ENCODE measurements at places on chromosomes 16 and 17. TPM values are rescaled to one million over a fixed set of nuclear protein-coding genes. Genes with fewer than 3 reads are reported as not detected.

Gene DDX42
- total RNA-seq: 124 TPM

Gene ST6GALNAC1
- not detected for total RNA-seq

Gene ITGAL
- total RNA-seq: 6.1 TPM

Gene MYLK3
- 3.0 TPM for total RNA-seq

Gene DRC7
- total RNA-seq: not detected

Gene NPIPA8
- 16.5 TPM for total RNA-seq

Gene NPIPB12
- 28.1 TPM for total RNA-seq

Gene FAM222B
- 3.6 TPM for total RNA-seq

Gene CHD9NB
- 3.6 TPM for total RNA-seq

Gene ZNF778
- total RNA-seq: 4.7 TPM

Gene CACNA1G
- 8.9 TPM for total RNA-seq

Gene MYO15B
- total RNA-seq: 117 TPM

Gene TOM1L1
- 24.9 TPM for total RNA-seq

Gene FBXW10
- total RNA-seq: 0.49 TPM

Gene NOD2
- 4.4 TPM for total RNA-seq

Gene ZFP3
- total RNA-seq: 3.1 TPM

Gene EXOSC6
- 23.7 TPM for total RNA-seq

Gene GPR139
- not detected for total RNA-seq

Gene ZNF385C
- total RNA-seq: 1.3 TPM

Gene KRT12
- total RNA-seq: 0.10 TPM

Gene CDH3
- total RNA-seq: 41.4 TPM

Gene SALL1
- total RNA-seq: not detected

Gene ABCA8
- 119 TPM for total RNA-seq

Gene C16orf89
- total RNA-seq: 2.0 TPM

Gene TP53TG3
- total RNA-seq: not detected

Gene ZNF469
- 4.6 TPM for total RNA-seq

Gene MLYCD
- 3.1 TPM for total RNA-seq

Gene HIGD1B
- 1.2 TPM for total RNA-seq

Gene PYY
- not detected for total RNA-seq

Gene WDR81
- total RNA-seq: 10.6 TPM

Gene TBC1D3C
- total RNA-seq: not detected

Gene NPIPB13
- total RNA-seq: 1.6 TPM

Gene PIRT
- 0.20 TPM for total RNA-seq

Gene CCL3
- total RNA-seq: 7.9 TPM

Gene NSMCE1
- total RNA-seq: 33.7 TPM

Gene OR3A3
- total RNA-seq: not detected

Gene LITAFD
- total RNA-seq: not detected

Gene CBX2
- 5.9 TPM for total RNA-seq

Gene CCL17
- 0.49 TPM for total RNA-seq

Gene HASPIN
- 2.0 TPM for total RNA-seq

Gene FA2H
- total RNA-seq: 5.9 TPM

Gene RBFOX1
- total RNA-seq: 4.8 TPM

Gene CDYL2
- 2.8 TPM for total RNA-seq

Gene PMFBP1
- total RNA-seq: 1.8 TPM

Gene PER1
- 83.5 TPM for total RNA-seq

Gene MYH11
- 23.3 TPM for total RNA-seq

Gene KRTAP2-3
- 0.30 TPM for total RNA-seq

Gene SDR42E1
- total RNA-seq: 7.2 TPM

Gene SRCIN1
- 3.5 TPM for total RNA-seq

Gene LMF1
- total RNA-seq: 13.6 TPM

Gene MYH3
- 1,094 TPM for total RNA-seq

Gene DHRS7C
- total RNA-seq: 15.9 TPM

Gene NPIPB2
- total RNA-seq: 10.7 TPM

Gene SLC5A11
- total RNA-seq: not detected

Gene KIF2B
- total RNA-seq: not detected

Gene SBK1
- 1.3 TPM for total RNA-seq

Gene SCO1
- 15.4 TPM for total RNA-seq

Gene OR1F1
- total RNA-seq: not detected

Data from skin of body (tissue), 3 donors.